Ovary (tissue), 10 donors: ENCODE measurements at places on chromosomes 12 and 14. TPM values are rescaled to one million over a fixed set of nuclear protein-coding genes. Genes with fewer than 3 reads are reported as not detected.

GRCh38 chr14:25102788-25103187 lies 52.8 kb upstream of the STXBP6 start:
- no peaks in the 10 kb centered on the region for H3K4me1 ChIP-seq
- H3K36me3 ChIP-seq = no peaks in the 10 kb centered on the region
- H3K27ac ChIP-seq = no peak overlapping the region
- H3K27me3 ChIP-seq = no peaks in the 10 kb centered on the region
- no peak overlapping the region for H3K4me3 ChIP-seq

DNA sequence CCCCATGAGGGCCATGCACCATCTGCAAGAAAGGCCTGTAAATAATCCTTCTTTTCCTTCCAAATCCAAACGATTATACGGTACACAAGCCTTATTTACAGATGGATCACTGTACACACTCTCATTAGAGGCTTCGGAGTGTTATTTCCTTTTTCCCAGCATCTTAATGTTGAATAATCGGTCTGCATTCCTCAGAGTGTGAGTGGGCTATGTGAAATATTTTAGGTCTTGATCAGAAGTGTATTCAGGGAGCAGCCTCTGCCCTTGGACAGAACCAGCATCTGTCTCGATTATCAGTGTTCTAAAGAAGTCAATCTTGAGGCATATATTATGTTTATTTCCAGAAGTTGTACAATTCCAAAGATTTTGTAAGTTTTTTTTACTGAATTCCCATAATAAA lies 340.6 kb downstream of the SEC23A start:
- no peak overlapping the region for H3K4me3 ChIP-seq
- H3K27me3 ChIP-seq = no peaks in the 10 kb centered on the region
- H3K4me1 ChIP-seq = no peaks in the 10 kb centered on the region
- H3K36me3 ChIP-seq = no peaks in the 10 kb centered on the region

DNA sequence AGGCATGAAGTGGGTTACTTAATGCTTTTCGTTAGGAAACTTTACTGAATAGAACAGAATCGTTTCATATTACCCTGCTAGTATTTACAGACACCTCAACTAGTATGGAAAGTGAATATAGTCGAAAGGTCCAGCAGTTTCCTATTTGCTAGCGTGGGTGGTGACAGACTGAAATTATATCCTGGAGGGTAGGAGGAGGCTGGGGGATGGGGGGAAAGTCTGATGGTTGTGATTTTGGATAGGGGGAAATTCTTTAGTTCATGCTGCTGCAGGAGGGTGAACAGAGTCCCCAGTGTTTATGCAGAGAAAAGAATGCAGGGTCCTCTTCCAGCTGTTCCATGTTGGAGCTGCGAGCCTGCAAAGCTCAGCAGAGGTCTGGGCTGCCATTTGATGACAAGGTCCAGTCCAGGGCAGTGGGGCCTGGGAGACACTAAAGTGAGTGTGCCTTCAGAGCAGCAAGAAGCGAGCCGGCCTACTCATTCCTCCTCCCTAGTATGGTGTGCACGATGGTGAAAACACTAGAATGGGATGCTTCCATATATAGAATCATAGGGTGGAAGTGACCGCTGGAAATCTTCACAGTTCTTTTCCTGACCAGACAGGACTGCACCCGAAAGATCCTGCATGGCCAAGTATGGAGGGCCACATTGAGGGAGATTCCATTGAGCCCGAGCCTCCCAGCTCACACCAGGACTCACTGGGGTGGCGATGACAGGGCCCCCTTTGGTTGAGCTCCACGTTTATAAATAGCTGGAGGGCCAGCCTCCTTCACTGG lies 2.1 kb downstream of the SAMD4A start:
- H3K4me3 ChIP-seq = peak overlapping the region; percentile 14
- peaks cover 2% of the 10 kb centered on the region for H3K4me1 ChIP-seq
- no peaks in the 10 kb centered on the region for H3K27me3 ChIP-seq
- DNase-seq = no peak

GRCh38 chr12:54549774-54550451 lies 512 bp downstream of the PDE1B start:
- H3K27ac ChIP-seq = no peak overlapping the region
- H3K4me3 ChIP-seq = peak overlapping the region; percentile 34
- peaks cover 8% of the 10 kb centered on the region for H3K4me1 ChIP-seq
- H3K36me3 ChIP-seq = no peaks in the 10 kb centered on the region
- DNase-seq = peak; percentile 48

DNA sequence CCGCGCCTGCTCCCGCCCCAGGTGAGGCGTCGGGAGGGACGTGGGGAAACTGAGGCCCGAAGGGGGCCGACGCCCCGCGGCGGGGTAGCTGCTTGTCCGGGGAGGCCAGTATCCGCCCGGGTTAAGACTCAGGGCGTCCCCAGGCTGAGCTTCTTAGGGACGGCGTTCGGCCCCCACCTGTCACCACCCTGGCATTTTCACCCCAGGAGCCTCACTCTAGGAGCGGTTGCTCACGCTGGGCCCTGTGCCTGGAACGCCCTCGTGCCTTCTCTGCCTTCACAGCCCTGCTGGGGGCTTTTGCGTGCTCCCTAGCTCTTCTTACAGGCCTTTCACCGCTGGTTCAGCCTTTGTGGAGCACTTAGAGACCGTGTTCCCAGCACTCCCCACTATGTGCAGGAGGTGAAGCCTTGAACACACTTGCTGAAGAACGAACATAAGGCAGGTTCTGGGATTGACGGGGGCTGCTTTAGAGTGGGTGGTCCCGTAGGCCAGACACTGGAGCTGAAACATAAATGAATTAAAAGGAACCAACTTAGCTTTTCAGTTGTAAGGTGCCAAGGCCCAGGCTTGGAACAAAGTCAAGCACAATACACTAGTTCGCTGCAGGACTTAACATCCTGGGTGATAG lies 601 bp downstream of the ZNF839 start:
- DNase-seq = peak; percentile 67
- peaks cover 11% of the 10 kb centered on the region for H3K4me1 ChIP-seq
- no peaks in the 10 kb centered on the region for H3K27me3 ChIP-seq
- no peaks in the 10 kb centered on the region for H3K36me3 ChIP-seq
- H3K4me3 ChIP-seq = peak overlapping the region; percentile 56

GRCh38 chr12:69575346-69575745 lies 9.9 kb upstream of the CCT2 start:
- H3K27ac ChIP-seq = no peak overlapping the region
- no peak for DNase-seq
- no peak overlapping the region for H3K4me3 ChIP-seq

DNA sequence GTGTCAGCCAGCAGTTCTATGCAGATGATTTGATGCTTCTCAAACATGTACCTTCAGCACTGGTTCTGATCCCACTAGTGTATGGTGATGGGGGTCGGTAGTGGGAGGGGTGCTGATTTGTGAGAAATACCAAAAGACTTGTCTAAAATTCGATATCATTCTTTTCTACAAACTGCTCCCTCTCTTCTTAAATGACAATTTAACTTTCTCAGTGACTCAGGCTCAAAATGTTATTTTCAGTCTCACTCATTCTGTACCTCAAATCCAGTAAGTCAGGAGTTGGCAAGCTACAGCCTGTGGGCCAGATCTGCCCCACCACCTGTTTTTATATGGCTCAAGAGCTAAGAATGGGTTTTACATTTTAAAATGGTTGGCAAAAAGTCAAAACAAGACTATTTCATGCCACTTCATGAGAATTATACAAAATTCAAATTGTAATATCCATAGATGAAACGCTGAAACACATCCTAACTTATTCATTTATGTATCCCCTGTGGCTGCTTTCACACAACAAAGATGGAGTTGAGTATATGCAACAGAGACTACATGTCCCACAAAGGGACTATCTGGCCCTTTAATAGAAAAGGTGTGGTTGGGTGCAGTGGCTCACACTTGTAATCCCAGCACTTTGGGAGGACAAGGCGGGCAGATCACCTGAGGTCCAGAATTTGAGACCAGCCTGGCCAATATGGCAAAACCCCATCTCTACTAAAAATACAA lies 6.6 kb upstream of the NOP2 start:
- no peak for DNase-seq
- no peaks in the 10 kb centered on the region for H3K27me3 ChIP-seq
- H3K4me3 ChIP-seq = no peak overlapping the region
- H3K36me3 ChIP-seq = peaks cover 2% of the 10 kb centered on the region
- H3K4me1 ChIP-seq = no peaks in the 10 kb centered on the region

GRCh38 chr12:70721216-70721615 lies 84.0 kb upstream of the PTPRB start:
- no peak overlapping the region for H3K4me3 ChIP-seq
- DNase-seq = no peak
- no peaks in the 10 kb centered on the region for H3K27me3 ChIP-seq
- H3K4me1 ChIP-seq = no peaks in the 10 kb centered on the region

- peaks cover 5% of the 10 kb centered on the region for H3K4me1 ChIP-seq
- H3K36me3 ChIP-seq = no peaks in the 10 kb centered on the region
- no peak overlapping the region for H3K4me3 ChIP-seq
- no peak for DNase-seq
- no peaks in the 10 kb centered on the region for H3K27me3 ChIP-seq
Measured at GRCh38 chr12:69501154-69501895, 31.1 kb downstream of the FRS2 start.

GRCh38 chr12:56152756-56153677 lies 630 bp downstream of the MYL6B start:
- no peak for DNase-seq
- H3K27me3 ChIP-seq = no peaks in the 10 kb centered on the region
- peak overlapping the region; percentile 54 for H3K4me3 ChIP-seq
- H3K27ac ChIP-seq = peak overlapping the region; percentile 15

DNA sequence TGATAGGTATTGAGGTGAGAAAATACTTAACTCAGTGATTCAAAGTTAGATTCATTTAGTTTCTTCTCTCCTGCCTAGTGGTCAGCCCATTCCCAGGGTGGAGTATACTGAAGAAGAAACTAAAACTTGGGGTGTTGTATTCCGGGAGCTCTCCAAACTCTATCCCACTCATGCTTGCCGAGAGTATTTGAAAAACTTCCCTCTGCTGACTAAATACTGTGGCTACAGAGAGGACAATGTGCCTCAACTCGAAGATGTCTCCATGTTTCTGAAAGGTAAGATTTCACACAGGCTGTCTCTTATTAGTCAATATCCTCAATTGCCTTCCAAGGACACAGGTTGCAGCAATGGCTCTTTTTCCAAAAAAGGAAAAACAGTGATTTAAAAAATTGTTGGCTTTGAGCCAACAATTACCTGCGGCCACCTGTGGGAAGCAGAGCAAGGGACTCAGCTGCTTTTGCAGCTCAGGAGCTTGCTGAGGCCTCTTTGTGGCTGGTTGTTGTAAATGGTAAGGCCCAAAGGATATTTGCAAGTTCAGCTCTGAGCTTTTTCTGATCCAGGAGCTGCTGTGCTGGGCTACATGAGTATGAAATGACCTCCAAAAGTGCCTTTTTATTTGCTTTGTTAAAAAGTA lies 33.9 kb downstream of the TPH2 start:
- H3K4me1 ChIP-seq = no peaks in the 10 kb centered on the region
- no peak overlapping the region for H3K27ac ChIP-seq
- no peaks in the 10 kb centered on the region for H3K27me3 ChIP-seq
- no peaks in the 10 kb centered on the region for H3K36me3 ChIP-seq
- DNase-seq = no peak
- H3K4me3 ChIP-seq = no peak overlapping the region

DNA sequence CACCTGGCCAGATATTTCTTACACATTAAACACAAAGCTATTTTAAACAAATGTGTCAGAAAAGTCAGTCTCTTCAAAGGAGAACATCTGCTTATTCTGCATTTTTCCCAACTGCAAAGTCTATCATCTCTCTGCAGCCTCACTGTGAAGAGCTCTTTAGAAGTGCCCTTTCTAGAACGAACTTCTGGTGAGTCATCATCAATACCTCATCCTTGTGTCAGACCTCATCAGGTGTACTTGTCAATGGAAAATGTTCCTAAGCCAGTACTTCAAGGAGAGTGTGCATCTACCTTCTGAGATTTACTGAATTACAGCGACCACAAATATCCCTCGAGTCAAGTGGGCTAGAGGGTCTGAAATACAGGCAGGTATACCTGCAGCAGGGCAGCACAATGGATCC lies 457.3 kb downstream of the LRIG3 start:
- DNase-seq = no peak
- no peaks in the 10 kb centered on the region for H3K4me1 ChIP-seq
- no peak overlapping the region for H3K27ac ChIP-seq
- H3K4me3 ChIP-seq = no peak overlapping the region

- H3K27me3 ChIP-seq = no peaks in the 10 kb centered on the region
- no peak for DNase-seq
- H3K36me3 ChIP-seq = no peaks in the 10 kb centered on the region
- no peak overlapping the region for H3K4me3 ChIP-seq
- no peak overlapping the region for H3K27ac ChIP-seq
Measured at GRCh38 chr14:75443203-75443969, 15.6 kb downstream of the JDP2 start.

GRCh38 chr12:85130646-85131045 lies 94.5 kb downstream of the LRRIQ1 start:
- H3K4me1 ChIP-seq = no peaks in the 10 kb centered on the region
- no peak overlapping the region for H3K4me3 ChIP-seq
- H3K36me3 ChIP-seq = no peaks in the 10 kb centered on the region
- H3K27ac ChIP-seq = no peak overlapping the region

DNA sequence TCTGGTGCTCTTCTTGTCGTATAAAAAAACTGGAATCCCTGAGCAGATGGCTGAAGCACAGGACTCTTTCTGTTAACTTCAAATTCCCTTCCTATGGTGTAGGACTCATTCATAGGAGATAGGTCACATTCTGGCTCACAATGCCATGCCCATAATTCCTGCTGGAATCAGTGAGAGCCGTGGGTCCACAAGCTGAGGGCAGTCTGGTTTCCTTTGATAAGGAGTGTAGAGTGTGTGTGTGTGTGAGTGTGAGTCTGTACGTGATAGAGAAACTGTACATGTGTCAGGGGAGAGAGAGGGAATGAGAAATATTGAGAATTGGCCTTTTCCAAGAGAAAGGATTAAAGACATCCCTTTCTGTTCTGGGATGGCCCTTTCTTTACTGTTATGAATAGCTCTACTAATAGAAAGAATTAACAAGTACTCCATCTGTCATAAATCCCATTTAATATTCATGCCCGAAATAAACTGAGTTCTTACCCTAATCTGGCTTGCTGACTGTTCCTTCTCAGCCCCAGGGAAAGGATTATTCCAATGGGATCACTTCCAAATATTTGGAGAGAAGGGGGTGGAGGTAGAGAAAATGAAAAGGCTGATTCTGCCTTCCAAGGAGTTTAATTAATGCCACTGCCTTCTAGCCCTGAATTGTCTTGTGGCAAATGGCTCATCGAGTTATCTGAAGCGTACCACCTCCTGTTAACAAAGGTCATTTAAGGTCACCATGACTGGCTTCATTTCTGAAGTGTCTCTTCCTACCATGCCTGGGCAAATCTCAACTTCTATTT lies 79.0 kb downstream of the TMX1 start:
- no peaks in the 10 kb centered on the region for H3K27me3 ChIP-seq
- peaks cover 12% of the 10 kb centered on the region for H3K4me1 ChIP-seq
- H3K27ac ChIP-seq = no peak overlapping the region
- no peak overlapping the region for H3K4me3 ChIP-seq

- no peaks in the 10 kb centered on the region for H3K36me3 ChIP-seq
- H3K27ac ChIP-seq = no peak overlapping the region
- H3K4me1 ChIP-seq = peaks cover 5% of the 10 kb centered on the region
- no peaks in the 10 kb centered on the region for H3K27me3 ChIP-seq
Measured at GRCh38 chr12:75702477-75703093, 191.2 kb upstream of the KRR1 start.

- H3K36me3 ChIP-seq = no peaks in the 10 kb centered on the region
- peaks cover 2% of the 10 kb centered on the region for H3K4me1 ChIP-seq
- H3K27me3 ChIP-seq = no peaks in the 10 kb centered on the region
- H3K4me3 ChIP-seq = no peak overlapping the region
Measured at GRCh38 chr12:66047411-66048021, 83.0 kb downstream of the LLPH start.

LRRC23 gene
- 14.1 TPM for total RNA-seq

MIP gene
- not detected for total RNA-seq

RPGRIP1 gene
- not detected for total RNA-seq

MYO1H gene
- not detected for total RNA-seq

SERPINA9 gene
- not detected for total RNA-seq

RND1 gene
- 0.94 TPM for total RNA-seq

ZDHHC22 gene
- not detected for total RNA-seq

EIF2B1 gene
- total RNA-seq = 41.7 TPM
